ENCODE measurements at places on chromosomes 7 and 10.

DNA sequence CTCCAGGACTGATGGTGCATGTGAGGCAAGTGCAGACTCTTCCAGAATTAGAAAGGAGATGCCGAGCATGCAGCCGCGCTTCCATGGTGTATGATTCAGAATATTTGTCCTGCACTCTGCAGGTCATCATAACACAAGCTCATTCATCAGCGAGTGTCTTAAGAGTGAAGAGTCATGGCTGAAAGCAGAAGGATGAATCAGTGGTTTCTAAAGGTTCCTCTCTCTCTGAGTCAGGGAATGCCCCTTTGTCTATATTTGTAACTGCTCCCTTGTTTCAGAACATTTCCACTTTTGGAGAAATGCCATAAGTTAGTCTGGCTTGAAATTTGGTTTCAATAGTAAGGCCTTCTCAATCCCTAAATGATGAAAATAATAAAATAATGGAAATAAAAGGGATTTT is 52.3 kb downstream of the HECW1 start:
- DNase-seq, result no peak

- DNase-seq, result no peak
Measured at GRCh38 chr10:85891472-85891871, 475.1 kb downstream of the GRID1 start.

- DNase-seq, result no peak
Measured at GRCh38 chr10:121106611-121107010, 255.4 kb downstream of the WDR11 start.

DNA sequence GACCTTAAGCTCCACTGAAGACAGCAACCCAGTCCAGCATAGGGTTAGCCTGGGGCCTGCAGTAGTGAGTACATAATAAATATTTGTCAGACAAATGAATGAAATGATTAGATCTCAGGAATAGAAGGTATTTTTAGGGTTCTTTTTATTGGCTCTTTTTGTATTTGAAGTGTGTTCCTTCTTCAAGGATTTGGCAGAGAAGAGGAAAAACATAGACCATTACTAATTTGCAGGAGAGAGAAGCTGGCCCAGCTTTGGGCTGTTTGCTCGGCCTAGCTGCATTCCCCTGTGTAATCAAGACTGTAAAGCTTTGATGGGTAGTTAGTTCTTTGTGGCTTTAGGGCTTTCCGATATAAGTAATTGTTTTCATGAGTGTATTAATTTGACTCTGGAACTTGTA is 64.2 kb downstream of the CNNM2 start:
- DNase-seq, result no peak

DNA sequence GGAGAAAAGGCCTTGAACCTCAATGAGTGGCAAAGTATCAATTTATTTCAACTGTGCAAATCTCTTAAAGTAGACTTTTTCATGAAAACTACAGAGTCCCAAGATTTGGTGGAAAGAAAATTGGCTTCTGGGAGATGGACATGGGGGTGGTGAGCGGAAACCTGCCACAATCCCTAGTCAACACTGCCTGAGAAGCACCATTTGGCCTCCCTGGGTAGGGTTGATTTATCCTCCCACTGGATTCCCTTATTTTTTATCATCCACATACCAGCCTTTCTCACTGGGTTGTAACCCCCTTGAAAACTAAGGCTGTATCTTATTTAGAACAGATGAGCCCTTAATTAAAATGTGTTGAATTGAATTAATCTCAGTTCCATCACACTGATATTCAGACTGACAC is 101.7 kb upstream of the PTN start:
- DNase-seq, result no peak

DNA sequence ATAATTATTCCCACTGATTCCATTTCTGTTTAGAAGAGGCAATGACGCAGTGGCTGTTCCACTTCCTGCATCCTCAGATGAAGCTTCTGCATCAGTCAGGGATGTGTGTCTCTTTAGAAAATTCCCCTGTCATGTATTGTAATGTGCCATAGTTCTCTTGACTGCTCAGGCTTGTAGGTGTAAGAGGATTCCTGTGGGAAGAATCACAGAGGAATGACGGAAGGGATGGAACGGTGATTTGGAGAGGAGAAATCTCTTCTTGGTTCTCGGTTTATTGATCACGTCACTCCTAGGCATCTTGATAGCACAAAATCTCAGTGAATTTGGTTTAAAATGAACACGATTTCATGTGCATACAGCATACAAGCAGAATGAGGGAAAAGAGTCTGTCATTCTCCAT is 69.8 kb upstream of the PRKCQ start:
- no peak for DNase-seq

All from AML-193 (cell line).